ENCODE measurements at places on chromosomes 13 and 19. TPM values are rescaled to one million over a fixed set of nuclear protein-coding genes. Genes with fewer than 3 reads are reported as not detected.

The TRPM4 gene
- 28.7 TPM for total RNA-seq

The KLK15 gene
- total RNA-seq = not detected

The STARD13 gene
- 64.8 TPM for total RNA-seq

The ATP4B gene
- not detected for total RNA-seq

The IGFLR1 gene
- 2.3 TPM for total RNA-seq

The UBE2L5 gene
- total RNA-seq = not detected

GRCh38 chr19:19551853-19552192 lies 13.8 kb downstream of the CILP2 start:
- no peak overlapping the region for H3K4me3 ChIP-seq
- no peaks in the 10 kb centered on the region for H3K36me3 ChIP-seq
- no peak for DNase-seq
- H3K27me3 ChIP-seq = no peaks in the 10 kb centered on the region

- H3K4me3 ChIP-seq = no peak overlapping the region
- H3K36me3 ChIP-seq = no peaks in the 10 kb centered on the region
- H3K4me1 ChIP-seq = no peaks in the 10 kb centered on the region
- peaks cover 14% of the 10 kb centered on the region for H3K27me3 ChIP-seq
- H3K27ac ChIP-seq = no peak overlapping the region
- no peak for DNase-seq
Measured at GRCh38 chr13:20340759-20341171, 108.6 kb upstream of the GJB6 start.

DNA sequence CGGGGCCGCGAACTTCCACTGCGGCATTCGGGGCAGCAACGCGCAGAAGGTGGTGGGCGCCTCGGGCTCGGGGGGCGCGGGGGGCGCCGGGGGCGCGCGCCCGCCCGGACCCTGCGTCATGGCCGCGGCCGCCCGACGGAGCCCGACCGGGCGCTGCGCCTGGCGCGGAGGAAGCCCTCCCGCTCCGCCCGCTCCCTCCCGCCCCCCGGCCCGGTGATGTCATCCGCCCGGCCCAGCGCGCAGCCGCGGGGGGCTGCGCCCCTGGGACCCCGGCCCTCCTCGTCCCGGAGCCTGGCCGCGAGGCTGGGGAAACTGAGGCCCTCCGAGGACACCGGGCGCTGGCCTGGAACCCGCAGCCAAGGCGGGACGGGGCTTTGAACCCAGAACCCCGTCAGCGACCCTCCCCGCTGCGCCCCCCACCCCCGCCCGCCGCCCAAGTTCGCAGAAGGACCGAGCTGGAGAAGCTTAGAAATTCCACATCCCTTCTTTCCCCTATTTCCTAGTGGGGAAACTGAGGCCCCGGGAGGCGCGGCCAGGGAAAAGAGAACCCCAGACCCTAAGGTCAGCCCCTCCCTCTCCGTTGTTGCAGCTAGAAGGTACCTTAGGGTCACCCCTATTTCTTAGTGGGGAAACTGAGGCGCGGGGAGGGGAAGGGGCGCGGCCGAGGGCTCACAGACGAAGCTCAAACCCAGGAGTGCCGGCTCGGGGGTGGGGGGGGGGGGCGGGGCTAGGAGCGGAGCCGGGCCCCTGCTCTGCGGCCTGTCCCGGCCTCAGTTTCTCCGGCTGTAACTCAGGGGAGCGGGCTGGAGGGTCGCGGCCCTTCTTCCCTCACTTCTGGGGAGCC lies at the start of gene SHC2:
SHC2 (minus strand) TSS at position 157 of the 844 bp plus-strand sequence; CDS start at position 120, 37 bp downstream.
- H3K27ac ChIP-seq = peak within 1 kb of the TSS; percentile 74
- peaks cover 9% of the 10 kb centered on the region for H3K4me1 ChIP-seq
- H3K36me3 ChIP-seq = no peaks in the 10 kb centered on the region
- H3K4me3 ChIP-seq = peak within 1 kb of the TSS; percentile 83
- no peak for DNase-seq
- no peaks in the 10 kb centered on the region for H3K27me3 ChIP-seq

DNA sequence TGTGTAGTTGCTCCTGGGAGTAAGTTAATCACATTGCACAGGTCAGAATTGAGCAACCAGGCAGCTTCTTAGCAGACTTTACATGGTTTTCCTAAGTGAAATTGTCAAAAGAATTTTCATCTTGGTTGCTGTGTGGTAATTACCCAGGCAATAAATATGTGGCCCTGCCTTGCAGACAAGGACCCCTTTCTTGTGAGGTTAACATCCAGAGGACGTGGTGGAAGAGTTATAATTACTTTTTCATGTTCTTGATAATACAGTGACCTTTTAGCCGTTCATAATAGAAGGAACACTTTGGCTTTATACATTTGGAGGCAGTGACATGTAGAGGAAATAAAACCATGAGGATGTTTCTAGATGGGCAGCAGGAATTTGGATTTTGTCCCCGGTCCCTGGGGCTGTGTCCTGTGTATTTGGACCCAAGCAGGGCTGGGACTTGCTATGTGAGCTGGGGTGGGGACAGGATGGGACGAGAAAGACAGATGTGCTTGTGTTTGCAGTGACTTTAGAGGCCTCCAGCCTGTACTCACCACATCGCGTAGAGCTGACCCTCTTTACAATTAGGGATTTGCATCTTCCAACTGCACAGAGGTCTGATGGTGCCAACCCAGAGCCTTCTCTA lies 156.2 kb downstream of the STK24 start:
- H3K4me3 ChIP-seq = no peak overlapping the region
- peaks cover 69% of the 10 kb centered on the region for H3K36me3 ChIP-seq
- H3K4me1 ChIP-seq = peaks cover 2% of the 10 kb centered on the region
- no peak overlapping the region for H3K27ac ChIP-seq

DNA sequence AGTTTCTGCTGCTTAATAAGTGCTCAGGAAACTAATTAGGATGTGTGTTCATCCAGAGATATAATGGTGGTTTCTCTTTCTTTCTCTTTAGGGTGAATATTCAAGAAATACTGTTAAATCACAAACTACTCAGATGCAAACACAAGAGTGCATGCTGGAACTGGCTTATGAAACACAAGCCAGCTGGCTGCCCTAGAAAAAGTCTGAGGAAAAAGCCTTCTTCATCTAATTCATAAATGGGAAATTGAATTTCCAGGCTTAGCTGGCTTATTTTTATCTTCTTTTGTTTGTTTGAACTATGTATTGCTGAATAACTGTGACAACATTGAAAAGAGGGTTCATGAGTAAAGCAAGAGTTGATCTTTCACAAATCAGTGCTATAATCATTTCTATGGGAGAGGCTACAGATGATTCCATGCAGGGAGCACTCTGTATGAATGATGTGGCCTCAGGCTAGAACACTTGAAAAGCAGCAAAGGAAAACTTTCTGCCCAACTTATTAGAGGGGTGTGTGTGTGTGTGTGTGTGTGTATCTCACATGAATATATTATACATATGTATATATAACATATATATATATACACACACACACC lies 69.8 kb upstream of the SCEL start:
- no peak for DNase-seq
- no peaks in the 10 kb centered on the region for H3K36me3 ChIP-seq
- peaks cover 33% of the 10 kb centered on the region for H3K27me3 ChIP-seq
- no peaks in the 10 kb centered on the region for H3K4me1 ChIP-seq
- no peak overlapping the region for H3K4me3 ChIP-seq

DNA sequence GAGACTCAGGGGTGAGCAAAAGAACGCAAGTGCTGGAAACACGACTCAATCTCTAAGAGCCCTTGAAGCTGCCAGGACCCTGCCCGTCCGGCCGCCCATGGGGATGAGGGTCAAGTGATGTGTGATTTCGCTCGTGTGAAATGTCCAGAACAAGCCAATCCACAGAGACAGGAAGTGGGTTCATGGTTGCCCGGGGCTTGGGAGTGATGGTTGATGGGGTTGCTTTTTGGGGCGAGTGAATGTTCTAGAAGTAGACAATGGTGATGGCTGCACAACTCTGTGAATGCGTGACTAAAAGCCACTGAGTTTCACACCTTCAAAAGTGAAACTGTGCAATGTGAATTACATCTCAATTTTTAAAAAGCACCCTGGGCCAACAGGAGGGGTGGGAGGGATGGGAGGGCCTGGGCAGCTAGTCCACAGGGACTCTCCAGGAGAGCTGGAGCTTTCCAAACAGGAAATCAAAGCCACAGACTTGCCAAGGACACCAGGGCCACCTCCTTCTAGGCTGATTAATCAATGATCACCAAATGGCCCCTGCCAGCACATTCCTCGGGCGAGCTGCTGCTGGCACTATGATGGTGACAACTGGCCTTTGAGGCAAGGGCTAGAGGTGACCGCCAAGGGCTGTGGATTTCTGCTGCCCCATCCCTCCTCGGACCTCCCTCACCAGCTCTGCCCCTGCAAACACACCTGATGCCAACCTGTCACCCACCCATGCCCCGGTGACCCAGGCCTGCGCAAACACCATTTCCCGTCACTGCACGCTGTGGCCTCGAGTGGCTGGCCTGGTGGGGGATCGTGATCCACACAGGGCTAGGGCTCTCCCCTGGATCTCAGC lies 14.0 kb downstream of the DPP9 start:
- H3K36me3 ChIP-seq = peaks cover 25% of the 10 kb centered on the region
- H3K27me3 ChIP-seq = no peaks in the 10 kb centered on the region
- no peak for DNase-seq
- peaks cover 57% of the 10 kb centered on the region for H3K4me1 ChIP-seq

GRCh38 chr13:78658630-78659449 lies at the start of gene OBI1:
Gene OBI1 (minus strand): TSS chr13:78659155. CDS start chr13:78659120, 35 bp downstream.
- DNase-seq = peak; percentile 95
- H3K27me3 ChIP-seq = peaks cover 5% of the 10 kb centered on the region
- H3K4me1 ChIP-seq = peaks cover 18% of the 10 kb centered on the region
- H3K4me3 ChIP-seq = peak within 1 kb of the TSS; percentile 99

- peaks cover 9% of the 10 kb centered on the region for H3K27me3 ChIP-seq
- H3K36me3 ChIP-seq = no peaks in the 10 kb centered on the region
- DNase-seq = peak; percentile 65
- H3K4me3 ChIP-seq = no peak overlapping the region
Measured at GRCh38 chr19:47998800-47999199, 4.4 kb downstream of the ELSPBP1 start.

- no peaks in the 10 kb centered on the region for H3K36me3 ChIP-seq
- H3K27me3 ChIP-seq = no peaks in the 10 kb centered on the region
- H3K4me3 ChIP-seq = no peak overlapping the region
- H3K4me1 ChIP-seq = no peaks in the 10 kb centered on the region
Measured at GRCh38 chr13:83798731-83799130, 83.5 kb downstream of the SLITRK1 start.

GRCh38 chr19:6971366-6971765 lies 49.9 kb downstream of the MBD3L2B start:
- H3K4me1 ChIP-seq = no peaks in the 10 kb centered on the region
- H3K27ac ChIP-seq = no peak overlapping the region
- no peak overlapping the region for H3K4me3 ChIP-seq
- no peaks in the 10 kb centered on the region for H3K36me3 ChIP-seq

GRCh38 chr13:72884101-72884500 lies 102.2 kb downstream of the PIBF1 start:
- H3K27ac ChIP-seq = no peak overlapping the region
- H3K4me3 ChIP-seq = no peak overlapping the region

DNA sequence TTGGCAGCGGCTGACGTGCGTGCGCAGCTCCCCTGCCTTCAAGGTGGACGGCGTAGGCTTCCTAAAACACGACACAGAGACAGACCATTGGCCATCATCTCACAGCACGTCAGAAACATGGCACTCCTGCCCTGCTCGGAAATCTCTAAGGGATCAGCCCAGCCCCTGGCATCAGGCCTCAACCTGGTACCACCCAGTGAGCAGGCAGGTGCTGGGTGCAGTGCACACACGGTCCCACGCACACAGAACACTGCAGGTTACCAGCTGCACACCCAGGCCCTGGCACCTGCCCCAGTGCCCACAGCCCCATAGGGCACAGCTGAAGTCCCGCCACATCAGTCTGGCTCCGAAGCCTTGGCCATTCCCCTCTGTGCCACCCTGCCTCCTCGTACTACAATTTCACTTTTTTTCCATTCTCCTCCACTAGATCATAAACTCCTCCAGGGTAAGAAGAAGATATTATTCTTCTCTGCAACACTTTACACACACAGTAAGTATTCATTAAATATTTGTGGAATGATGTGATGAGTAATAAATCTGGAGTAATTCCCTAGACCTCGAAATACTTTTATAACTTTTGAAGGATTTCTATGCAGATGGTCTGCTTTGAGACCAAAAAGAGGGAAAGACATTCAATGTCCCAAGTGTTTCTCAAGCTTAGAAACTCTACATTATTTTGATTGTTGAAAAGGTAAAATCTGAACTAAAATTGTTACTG lies 156.4 kb downstream of the COL4A1 start:
- H3K27ac ChIP-seq = peak overlapping the region; percentile 38
- no peak overlapping the region for H3K4me3 ChIP-seq
- DNase-seq = no peak

DNA sequence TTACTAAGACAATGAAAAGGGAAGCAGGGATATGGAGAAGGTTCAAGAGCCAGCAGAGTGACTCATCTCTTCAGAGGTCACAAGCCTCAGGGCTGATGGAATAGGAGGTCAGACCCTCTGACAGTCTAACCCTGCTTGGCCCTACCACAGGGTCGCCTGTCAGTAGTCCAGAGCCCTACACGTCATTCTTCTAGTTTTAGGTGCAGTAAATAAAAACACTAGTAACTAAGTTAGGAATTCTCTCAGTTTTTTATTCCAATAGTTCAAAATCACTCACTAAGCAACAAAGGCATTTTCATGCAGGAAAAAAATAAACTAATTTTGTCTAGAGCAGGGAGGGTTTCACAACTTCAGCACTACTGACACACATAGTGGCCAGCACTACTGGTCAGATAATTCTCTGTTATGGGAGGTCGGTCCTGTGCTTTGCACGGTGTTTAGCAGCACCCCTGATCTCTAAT lies 27.2 kb downstream of the FOXO1 start:
- H3K4me3 ChIP-seq = no peak overlapping the region
- H3K27ac ChIP-seq = peak overlapping the region; percentile 44
- H3K36me3 ChIP-seq = no peaks in the 10 kb centered on the region
- H3K4me1 ChIP-seq = peaks cover 26% of the 10 kb centered on the region
- no peak for DNase-seq

- H3K4me3 ChIP-seq = no peak overlapping the region
- H3K27me3 ChIP-seq = peaks cover 27% of the 10 kb centered on the region
- no peak for DNase-seq
- H3K36me3 ChIP-seq = no peaks in the 10 kb centered on the region
Measured at GRCh38 chr19:18098891-18099622, 1.5 kb downstream of the MAST3 start.

GRCh38 chr13:51906581-51906980 lies 44.8 kb downstream of the CCDC70 start:
- H3K4me1 ChIP-seq = peaks cover 16% of the 10 kb centered on the region
- no peak overlapping the region for H3K27ac ChIP-seq
- DNase-seq = no peak
- no peak overlapping the region for H3K4me3 ChIP-seq

DNA sequence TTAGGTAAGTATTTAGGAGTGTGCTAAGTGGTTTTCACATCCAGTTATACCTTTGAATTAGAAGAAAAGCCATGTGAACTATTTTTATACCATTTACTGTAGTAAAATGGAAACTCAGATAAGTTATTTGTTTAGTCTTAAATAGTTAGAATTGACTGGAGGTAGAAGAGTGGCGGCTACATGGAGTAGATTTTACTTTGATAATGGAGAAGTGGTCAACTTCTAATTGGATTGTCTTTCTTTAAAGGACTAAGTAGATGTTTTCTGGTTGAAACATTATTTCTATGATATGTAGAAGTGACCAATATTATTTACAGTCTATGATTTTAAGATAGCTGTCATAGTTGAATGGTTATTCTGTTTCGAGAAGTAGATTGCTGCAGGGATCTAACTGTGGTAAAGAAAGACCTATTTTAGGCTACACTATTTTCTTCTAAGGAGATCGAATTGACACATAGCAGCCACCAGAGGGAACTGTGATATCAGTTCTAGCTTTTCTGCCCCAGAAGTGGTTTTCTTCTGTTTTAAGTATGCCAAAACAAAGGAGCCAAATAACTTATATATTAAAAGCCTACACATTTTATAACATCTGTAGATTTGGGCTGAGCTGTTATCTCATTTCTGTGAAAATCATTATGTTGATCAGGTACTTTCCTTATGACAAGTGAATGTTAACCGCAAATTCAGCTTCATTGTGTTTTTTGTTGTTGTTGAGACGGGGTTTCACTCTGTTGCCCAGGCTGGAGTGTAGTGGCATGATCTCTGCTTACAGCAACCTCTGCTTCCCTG lies 26.1 kb downstream of the ZMYM2 start:
- no peak overlapping the region for H3K4me3 ChIP-seq
- no peaks in the 10 kb centered on the region for H3K27me3 ChIP-seq
- peaks cover 31% of the 10 kb centered on the region for H3K36me3 ChIP-seq

All from osteocyte (in vitro differentiated cells).